Karpas-422 (cell line): ENCODE measurements at places on chromosomes 1 and 21. TPM values are rescaled to one million over a fixed set of nuclear protein-coding genes. Genes with fewer than 3 reads are reported as not detected.

Gene TCP10L
- 0.07 TPM in 1 of 2 replicates, not detected in the other for total RNA-seq

Gene RCSD1
- total RNA-seq = 85.4 and 116 TPM in 2 replicates

- DNase-seq = no peak
These were observed 6.6 kb downstream of the CMPK1 start for GRCh38 chr1:47340227-47340626.

Gene CEP85
- total RNA-seq = 23.8 and 31.5 TPM in 2 replicates

Gene BCAN
- not detected in 2 replicates for total RNA-seq

- no peak for DNase-seq
These were observed 10.5 kb downstream of the SLC26A9 start for GRCh38 chr1:205932776-205933175.

Gene AUNIP
- 7.2 and 11.6 TPM in 2 replicates for total RNA-seq

Gene AHDC1
- total RNA-seq = 2.1 and 2.2 TPM in 2 replicates

GRCh38 chr1:26824731-26825130 lies 1.8 kb upstream of the ZDHHC18 start:
- DNase-seq = no peak

Gene HIVEP3
- total RNA-seq = 0.87 and 1.3 TPM in 2 replicates

GRCh38 chr1:221869779-221870178 lies 127.9 kb upstream of the DUSP10 start:
- no peak for DNase-seq

DNA sequence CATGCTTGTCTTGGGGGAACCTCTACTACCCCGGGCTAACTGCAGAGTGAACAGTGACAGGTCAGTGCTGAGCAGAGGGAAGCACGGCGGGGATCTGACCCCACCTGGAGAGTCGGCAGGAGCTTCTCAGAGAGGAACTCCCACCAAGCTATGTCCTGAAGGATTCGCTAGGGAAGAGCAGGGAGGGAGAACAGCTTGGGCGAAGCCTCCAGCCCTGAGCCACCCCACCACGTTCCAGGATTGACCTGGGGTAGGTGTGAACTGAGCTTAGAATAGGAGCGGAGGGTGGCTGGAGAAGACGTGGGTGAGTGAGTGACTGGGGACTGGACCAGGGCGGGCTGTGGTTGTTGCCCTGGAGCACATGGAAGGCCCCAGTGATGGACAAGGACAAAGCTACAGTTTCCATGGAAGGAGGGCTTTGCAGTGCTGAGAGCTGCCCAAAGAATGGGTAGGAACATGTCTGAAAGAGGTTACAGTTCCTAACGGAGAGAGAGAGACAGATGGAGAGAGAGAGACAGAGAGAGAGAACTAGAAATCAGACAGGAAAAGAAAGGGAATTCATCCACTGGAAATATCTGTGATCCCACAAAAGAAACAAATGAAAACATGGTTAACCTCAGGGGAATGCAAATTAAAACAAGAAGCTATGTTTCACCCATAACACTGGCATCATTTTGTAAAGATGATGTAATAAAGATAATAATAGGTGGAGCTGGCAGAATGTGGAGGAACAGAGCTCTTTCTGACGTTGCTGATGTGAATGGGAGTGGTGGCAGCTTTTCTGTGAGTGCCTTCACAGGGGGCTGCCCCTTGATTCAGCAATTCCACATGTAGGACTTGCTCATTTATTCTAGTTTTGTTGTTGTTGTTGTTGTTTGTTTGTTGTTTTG lies 17.2 kb downstream of the BSND start:
- no peak for DNase-seq
